ENCODE measurements at places on chromosomes 4 and X. TPM values are rescaled to one million over a fixed set of nuclear protein-coding genes. Genes with fewer than 3 reads are reported as not detected.

GRCh38 chr4:7828011-7828720, 111.5 kb downstream of the AFAP1 start:
- peak; percentile 100 for DNase-seq

NXT2 gene
- polyA plus RNA-seq, result 2.5 TPM

DNA sequence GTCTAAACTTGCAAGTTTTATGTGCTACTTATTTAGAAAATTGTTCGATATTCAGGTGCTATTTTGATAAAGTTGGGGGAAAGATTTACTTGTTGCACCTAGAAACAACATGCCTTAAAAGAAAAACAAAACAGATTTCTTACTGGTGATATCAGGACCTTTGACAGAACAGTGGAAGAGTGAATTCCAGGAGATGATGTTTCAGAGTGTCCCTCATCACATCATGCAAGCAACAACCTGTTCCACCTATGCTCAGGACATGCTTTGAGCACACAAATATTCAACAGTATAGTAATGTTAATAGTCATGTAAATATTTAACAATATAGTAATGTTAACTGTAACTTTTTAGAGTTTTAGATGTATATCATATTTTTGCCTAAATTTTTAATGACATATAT, 23.9 kb upstream of the RNF128 start:
- no peak for DNase-seq

GRCh38 chr4:188078116-188078515, 31.3 kb downstream of the TRIML2 start:
- DNase-seq, result no peak

- no peak for DNase-seq
Measured at GRCh38 chr4:80090090-80090489, 17.1 kb upstream of the ANTXR2 start.

DNA sequence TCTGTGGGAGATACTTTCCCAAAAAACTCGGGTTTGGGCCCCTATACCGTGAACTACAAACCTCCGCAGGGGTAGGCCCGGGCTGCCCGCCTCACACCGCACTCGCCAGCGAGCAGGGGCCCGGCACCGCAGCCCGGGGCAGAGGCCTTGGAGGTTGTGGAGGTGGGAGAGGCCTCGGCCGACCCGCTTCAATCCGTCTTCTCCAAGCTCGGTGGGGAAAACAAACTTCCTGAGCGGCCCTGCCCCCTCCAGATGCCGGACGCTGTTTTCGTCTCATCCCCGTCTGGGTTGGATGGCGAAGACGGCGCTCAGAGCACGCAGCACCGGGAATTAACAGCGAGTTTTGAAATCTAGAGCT, 442 bp upstream of the MCUB start:
- DNase-seq, result no peak

DNA sequence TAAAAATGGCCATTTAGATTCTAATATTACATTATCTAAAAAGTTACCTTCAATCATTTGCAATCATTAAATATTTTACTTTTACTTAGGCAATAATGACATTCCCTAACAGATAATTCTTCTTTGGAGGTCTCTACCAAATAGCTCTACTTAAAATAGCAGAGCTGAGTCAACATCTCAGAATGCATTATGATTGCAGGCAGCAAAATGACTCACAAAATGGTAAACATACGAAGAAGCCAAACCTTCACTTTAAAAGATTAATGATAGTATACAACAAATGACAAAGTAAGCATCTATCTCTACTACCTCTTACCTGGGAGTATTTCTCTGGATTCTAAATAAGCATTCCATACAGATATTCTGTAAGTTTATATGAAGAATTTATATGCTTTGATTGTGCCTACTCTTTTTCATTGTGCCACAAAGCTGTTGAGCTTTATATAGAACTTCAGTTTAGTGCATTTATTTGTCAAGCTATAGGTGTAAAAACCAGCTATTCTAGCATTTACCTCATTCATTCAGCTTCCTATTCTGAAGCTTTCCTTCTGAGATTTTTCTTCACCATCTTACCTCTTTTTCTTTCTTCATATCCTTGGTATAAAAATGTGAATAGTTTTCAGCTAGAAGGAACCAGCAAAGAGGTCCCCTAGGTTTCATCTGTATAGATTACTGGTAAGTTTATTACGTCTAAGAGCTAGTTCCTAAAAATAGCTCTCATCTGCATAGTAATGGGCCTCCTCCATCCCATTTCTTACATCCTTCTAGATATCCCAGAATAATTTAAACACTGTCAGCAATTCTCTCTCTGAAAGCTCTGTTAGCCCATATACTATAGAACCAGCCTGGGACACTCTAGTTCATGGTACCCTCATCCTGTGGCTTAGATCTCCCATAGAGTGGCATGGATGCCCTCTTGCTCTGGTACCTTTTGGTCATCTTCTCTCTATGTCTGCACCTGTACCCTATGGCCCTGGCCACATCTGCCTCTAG, 17.2 kb upstream of the SPCS3 start:
- DNase-seq, result peak; percentile 90

DNA sequence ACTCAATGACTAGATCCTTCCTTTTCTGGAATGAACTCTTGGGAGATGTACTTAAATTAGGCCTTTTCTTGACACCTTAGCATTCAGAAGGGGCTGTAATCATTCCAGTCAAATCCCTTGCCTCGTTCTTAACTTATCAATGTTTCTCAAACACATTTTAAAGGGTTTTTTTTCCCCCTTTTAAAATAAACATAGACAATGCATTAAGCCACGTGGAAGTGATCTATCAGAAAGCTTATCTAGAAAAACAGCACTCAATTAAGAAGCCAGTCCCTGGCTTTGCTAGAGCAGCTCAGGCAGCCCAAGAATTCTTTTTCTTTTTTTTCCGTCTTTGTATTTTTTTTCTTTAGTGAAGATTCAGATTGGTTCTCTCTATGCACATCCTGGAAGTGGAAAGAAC, 118.2 kb downstream of the PCDH7 start:
- DNase-seq, result no peak

Measured in IMR-90 (cell line).